ENCODE measurements at places on chromosomes 7 and 10.

- DNase-seq: no peak
Measured at GRCh38 chr10:110704906-110705476, 60.9 kb downstream of the RBM20 start.

- no peak for DNase-seq
Measured at GRCh38 chr10:23331567-23332301, 12.9 kb downstream of the C10orf67 start.

GRCh38 chr7:77265666-77266065 is 66.0 kb upstream of the FGL2 start:
- DNase-seq: no peak

- no peak for DNase-seq
Measured at GRCh38 chr7:148436571-148436970, 154.0 kb upstream of the C7orf33 start.

DNA sequence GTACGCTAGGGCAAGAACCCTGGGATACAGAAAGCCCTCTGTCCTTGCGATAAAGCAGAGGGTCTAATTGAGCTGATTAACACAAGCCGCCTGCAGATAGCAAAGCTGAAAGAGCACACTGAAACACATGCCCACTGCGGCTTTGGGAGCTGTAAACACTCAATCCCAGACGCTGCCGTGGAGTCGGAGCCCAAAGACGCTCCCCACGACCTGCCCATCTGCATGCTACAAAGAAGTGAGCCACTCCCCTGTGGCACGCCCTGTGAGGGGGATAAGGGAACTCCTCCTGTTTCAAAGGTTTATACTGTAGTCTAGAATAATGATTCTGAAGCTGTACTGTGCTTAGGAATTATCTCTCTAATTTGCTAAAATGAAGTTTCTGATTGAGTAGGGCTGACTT is 985.6 kb upstream of the GHITM start:
- DNase-seq: no peak

GRCh38 chr10:46526682-46527038 is 29.8 kb downstream of the GPRIN2 start:
- DNase-seq: no peak

GRCh38 chr7:66182920-66183319 is 22.2 kb upstream of the TPST1 start:
- DNase-seq: no peak

GRCh38 chr10:108789919-108790318 is 1133.4 kb downstream of the XPNPEP1 start:
- DNase-seq: no peak

DNA sequence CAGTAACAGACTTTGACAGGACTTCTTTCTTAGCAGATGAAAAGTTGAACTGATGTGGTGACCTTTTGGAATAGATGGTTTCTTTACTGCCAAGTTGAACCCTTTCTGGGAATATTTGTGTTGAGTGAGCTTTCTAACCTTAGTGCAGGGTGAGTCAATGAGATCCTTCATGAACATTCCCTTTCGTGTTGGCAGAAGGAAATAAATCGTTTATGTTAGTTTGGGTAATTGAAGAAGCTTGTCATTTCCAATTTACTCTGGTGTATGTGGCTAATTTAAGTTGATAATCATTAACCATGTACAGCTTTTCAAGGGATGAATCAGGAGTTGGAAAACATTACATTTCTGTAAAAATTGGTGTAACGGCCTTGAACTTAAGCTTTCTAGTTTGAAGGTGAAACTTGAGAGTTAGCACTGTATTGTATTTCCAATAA is 43.4 kb downstream of the PTTG1IP2 start:
- no peak for DNase-seq

DNA sequence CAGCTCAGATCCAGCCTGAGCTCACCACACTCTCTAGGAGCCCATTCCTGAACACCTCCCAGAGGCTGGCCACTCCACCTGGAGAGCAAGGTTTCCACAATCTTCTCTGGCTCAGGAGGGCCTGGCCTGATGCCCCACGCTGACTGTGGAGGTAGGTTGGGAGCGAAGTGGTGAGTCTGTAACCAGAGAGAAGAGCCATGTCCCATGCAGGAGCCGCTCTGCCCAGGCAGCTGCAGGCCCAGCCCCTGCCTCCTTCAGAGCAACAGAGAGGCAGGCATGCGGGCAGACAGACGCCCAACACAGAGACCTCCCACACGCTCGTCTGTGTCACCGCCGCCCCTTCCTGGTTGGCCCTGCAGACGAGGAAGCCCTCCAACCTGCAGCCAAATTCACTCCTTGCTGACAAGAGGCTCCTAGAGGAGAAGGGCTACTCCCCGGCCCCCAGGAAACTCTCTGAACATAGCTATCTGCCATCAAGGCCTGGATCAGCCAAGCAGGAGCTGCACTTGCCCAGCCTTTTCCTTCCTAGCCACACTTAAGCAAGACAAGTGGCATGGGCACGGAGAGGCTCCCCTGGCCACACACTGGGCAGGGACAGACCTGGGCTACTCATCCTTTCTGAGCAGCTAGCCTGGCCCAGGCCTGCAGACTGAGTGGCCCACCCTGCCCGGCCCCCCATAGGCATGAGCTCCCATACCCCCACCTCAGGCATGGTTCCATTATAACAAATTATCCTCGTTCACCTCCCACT is 101.9 kb downstream of the GRID1 start:
- DNase-seq: no peak

GRCh38 chr7:51219261-51219988 is 97.2 kb downstream of the COBL start:
- no peak for DNase-seq

Measured in stimulated activated CD4-positive, alpha-beta T cell treated with anti-CD3 and anti-CD28 coated beads, Interleukin-15, amount 100 ng/mL, for 1 hour (primary cell).